Left cardiac atrium (tissue), 4 donors: ENCODE measurements at places on chromosomes 3 and 15. TPM values are rescaled to one million over a fixed set of nuclear protein-coding genes. Genes with fewer than 3 reads are reported as not detected.

DNA sequence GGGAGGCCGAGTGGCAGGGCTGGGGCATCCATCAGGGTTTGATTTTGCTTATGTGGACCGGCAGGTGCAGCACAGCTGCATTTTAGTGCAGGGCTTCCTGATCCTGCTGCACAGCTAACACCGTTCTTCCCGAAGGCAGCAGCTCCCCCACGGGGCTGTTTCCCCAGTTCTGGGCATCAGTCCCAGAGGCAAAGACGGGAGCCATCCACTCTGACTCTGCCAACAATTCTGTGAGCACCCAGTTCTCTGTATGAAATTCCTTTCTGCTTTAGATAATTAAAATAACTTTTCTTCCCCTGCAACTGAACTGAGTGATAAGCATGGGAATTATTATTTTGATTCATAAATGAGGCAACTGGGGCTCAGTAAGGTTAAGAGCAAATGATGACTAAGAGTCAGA lies 262.9 kb upstream of the ATP10A start:
- no peak for DNase-seq

- DNase-seq = no peak
Observed at GRCh38 chr3:105688821-105689220, 180.0 kb downstream of the CBLB start.

DNA sequence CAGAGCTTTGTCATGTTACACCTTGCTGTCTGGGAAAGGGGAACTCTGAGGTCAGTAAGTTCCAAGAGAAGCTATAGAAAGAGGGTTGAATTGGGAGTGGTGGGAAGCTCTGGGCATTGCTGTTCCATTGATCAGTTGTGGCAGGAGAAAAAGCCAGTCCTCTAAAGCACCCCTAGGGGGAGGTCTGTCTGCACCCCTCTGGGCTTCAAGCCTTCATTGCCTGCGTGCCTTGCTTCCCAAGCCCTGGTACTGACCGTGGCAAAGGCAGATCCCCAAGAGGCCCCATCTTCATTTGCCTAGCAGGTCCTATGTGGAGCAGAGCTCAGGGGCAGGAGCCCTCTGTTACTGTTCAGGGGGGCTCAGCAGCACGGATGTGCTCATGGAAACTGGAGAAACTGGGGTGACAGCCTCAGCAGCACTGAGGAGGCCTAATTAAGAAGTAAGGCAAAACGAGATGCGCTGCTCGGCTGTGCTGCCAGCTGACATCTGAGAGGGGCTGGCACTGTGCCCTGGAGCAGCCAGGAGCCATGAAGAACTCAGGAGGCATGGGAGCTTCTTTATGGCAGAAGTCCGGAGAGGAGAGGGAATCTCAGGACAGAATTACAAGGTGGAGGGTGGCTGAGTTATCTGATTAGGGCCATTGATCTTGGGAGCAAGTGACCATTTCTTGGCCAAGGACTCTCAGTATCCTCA lies 270.9 kb downstream of the RPLP1 start:
- DNase-seq = no peak

DNA sequence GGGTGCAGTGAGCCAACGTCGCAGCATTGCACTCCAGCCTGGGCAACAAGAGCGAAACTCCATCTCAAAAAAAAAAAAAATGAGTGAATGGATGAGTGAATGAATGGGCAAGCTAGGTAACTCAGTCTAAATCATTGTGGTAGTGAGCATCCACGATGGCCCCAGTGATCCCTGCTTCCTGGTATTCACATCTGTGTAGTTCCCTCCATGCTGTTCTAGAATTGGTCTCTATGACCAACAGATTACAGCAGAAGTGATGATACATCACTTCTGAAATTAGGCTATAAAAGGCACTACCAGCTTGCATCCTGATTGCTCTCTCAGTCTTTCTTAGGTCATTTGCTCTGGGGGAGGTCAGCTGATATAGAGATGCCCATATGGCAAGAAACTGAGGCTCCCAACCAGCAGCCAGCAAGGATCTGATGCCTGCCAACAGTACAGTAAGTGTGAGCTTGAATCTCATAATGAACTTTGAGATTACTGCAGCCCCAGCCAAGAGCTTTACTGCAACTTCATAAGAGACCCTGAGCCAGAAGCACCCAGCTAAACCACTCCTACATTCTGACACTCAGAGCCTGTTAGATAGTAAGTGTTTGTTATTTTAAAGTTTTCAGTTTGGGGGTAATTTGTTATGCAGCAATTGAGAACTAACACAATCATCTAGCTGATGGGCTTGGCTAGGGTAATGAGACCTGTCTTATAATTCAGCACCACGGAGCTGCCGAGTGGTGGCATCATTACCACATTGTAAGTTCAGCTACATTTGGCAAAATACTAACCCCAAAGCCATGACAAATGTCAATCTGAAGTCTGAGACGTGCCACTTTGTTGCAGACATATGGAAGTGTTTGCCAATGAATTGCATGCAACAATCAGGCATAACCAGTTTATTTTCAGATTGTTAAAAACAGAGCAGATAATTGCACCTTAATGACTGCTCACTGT lies 53.0 kb downstream of the KLHL6 start:
- peak; percentile 38 for DNase-seq

DNA sequence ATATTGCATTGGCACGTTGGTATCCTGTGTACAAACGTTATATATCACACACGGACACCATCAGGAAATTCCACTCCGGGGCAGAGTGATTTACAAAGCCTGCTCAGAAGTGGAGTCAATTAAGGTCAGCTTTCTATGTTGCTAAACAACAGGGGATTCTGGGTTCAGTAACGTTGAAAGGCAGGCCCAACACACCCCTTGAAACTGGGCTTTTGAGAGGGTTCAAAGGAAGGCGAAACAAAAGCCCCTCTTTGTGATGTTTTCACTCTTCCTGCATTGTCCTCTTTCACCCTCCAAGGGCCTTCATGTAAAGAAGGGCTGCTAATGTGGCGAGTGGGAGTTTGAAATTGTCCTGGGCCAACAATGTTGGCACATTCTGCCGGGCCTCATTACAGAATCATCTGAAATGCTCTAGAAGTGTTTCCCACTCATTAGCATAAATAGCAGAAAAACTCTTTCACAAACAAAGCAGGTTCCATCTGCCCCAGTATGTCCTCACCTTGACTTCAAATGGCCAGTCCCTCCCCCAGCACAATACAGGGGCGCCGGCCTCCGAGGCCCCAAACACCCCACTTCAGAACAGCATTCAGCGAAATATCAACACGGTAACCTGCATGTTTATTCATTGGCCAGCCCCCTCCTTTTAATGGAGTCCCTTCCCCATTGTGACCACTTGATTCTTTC lies 76.4 kb downstream of the HES1 start:
- no peak for DNase-seq

- no peak for DNase-seq
Observed at GRCh38 chr3:46183330-46183729, 24.8 kb downstream of the CCR1 start.

- no peak for DNase-seq
Observed at GRCh38 chr3:43021186-43021585, 42.1 kb downstream of the GASK1A start.

Gene CD96
- total RNA-seq = 2.9 TPM

Gene HHLA2
- total RNA-seq = not detected

Gene NOX5
- total RNA-seq = 0.18 TPM
